Cortex of kidney (tissue), 1 donor: ENCODE measurements at places on chromosomes 1 and 21.

DNA sequence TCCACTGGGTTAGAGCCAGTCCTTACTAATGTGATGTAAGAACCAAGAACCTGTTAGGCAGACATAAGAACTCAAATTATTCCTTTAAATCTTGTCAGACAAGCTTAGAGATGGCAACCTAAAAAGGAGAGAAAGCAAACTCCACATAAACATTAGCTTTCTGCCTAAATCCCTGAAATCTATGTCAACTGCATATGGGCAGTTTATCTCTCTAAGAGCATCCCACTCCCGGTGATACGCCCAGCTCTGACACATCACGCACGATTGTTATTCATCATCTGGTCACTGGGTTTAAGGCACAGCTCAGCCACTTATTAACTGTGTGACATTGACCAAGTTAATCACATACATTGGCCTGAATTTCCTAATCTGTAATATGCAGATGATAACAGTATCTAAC is 323.7 kb downstream of the HHIPL2 start:
- DNase-seq, result no peak

DNA sequence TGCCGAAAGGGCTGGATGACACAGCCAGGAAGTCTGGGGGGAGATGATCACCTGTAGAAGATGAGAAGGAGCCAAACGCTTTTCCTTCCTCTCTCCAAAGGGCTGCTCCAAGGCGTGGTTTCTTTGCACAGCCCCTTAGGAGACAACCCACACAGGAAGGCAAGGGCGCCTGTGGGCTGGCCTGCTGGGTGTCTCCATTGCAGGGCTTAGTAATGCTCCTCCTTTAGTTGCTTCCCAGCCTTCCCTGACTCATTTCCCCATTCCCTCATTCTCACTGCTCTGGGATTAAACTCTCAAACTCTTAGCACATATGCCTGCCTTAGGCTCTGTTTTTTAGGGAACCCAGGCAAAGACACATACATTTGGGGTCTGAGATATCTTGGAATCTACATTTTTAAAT is 1.7 kb upstream of the CLCA1 start:
- no peak for DNase-seq

- no peak for DNase-seq
These were observed 593.1 kb upstream of the PLXNA2 start for GRCh38 chr1:208837242-208837641.

GRCh38 chr21:34534522-34534921 is 22.5 kb upstream of the KCNE1 start:
- no peak for DNase-seq

DNA sequence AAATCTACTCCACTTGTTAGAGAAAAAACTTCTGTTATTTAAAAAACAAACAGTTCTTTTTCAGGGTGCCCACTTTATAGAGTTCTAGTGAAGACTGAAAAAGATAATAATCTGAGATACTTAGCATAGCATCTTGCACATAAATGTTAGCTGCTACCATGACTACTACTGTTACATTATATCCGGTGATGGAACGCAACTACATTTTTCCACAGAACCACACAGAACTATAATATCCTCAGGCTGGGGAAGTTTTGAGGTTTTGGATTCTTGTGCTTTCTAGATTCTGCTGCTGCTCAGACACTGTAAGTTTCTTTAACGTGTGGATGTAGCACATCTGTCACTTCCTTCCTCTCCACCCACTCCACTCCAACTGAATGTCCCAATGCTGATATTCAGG is 110.3 kb downstream of the PTPN14 start:
- no peak for DNase-seq

- no peak for DNase-seq
These were observed 99.6 kb downstream of the ETS2 start for GRCh38 chr21:38905328-38905727.

GRCh38 chr1:165300400-165300903 is 56.1 kb downstream of the LMX1A start:
- no peak for DNase-seq

DNA sequence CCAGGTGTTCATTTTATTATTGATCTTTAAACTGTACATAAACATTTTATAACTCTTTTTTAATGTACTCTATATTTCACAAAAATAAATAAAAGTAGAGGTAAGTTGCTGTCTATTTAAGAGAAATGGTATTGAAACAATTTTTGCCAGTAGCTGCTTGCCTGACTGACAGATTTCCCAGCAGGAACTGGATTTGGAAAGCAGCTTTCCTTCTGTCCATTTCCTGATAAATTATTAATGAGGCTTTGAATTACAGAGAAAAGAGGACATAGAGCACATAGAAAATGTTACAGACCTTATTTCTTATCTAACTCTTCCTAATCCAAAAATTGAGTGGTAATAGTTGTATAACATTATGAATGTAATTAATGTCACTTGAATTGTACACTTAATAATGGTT is 79.7 kb upstream of the BCL10 start:
- DNase-seq, result no peak

GRCh38 chr1:205505791-205506190 is 1.3 kb downstream of the CDK18 start:
- no peak for DNase-seq
